ENCODE measurements at places on chromosomes 3 and 15. TPM values are rescaled to one million over a fixed set of nuclear protein-coding genes. Genes with fewer than 3 reads are reported as not detected.

The RTP1 gene
- not detected for total RNA-seq

The CELSR3 gene
- 6.4 TPM for total RNA-seq

The HRG gene
- total RNA-seq, result not detected

The BCHE gene
- total RNA-seq, result 1.8 TPM

The CSTA gene
- 14.5 TPM for total RNA-seq

The CCR8 gene
- total RNA-seq, result not detected

All from prostate gland (tissue), 2 donors.